ENCODE measurements at places on chromosomes 16 and 17. TPM values are rescaled to one million over a fixed set of nuclear protein-coding genes. Genes with fewer than 3 reads are reported as not detected.
A peak's percentile ranks its signal among the peaks of the same experiment; 100 is the strongest.

GRCh38 chr17:50037321-50038107 is 18.4 kb upstream of the ITGA3 start:
- DNase-seq, result no peak

- DNase-seq, result no peak
Observed at GRCh38 chr16:84531671-84532111, 27.2 kb upstream of the MEAK7 start.

GRCh38 chr17:77865112-77865611 is 93.3 kb upstream of the TNRC6C start:
- DNase-seq, result no peak

DNA sequence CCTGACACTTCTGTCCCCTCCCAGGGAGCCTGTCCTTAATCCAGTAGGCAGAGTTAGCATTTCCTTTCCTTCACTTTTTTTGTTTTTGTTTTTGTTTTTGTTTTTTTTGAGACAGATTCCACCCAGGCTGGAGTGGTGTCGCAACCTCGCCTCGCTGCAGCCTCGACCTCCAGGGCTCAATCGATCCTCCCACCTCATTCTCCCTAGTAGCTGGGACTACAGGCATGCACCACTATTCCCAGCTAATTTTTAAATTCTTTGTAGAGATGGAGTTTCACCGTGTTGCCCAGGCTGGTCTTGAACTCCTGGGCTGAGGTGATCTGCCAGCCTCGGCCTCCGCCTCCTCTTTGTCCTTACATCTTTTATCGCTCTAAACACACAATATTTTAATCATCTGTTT is 4.0 kb downstream of the NHERF1 start:
- no peak for DNase-seq

- peak; percentile 42 for DNase-seq
Observed at GRCh38 chr16:58733248-58733670, 857 bp downstream of the GOT2 start.

GRCh38 chr17:37283414-37283961 is 92.3 kb upstream of the C17orf78 start:
- no peak for DNase-seq

DNA sequence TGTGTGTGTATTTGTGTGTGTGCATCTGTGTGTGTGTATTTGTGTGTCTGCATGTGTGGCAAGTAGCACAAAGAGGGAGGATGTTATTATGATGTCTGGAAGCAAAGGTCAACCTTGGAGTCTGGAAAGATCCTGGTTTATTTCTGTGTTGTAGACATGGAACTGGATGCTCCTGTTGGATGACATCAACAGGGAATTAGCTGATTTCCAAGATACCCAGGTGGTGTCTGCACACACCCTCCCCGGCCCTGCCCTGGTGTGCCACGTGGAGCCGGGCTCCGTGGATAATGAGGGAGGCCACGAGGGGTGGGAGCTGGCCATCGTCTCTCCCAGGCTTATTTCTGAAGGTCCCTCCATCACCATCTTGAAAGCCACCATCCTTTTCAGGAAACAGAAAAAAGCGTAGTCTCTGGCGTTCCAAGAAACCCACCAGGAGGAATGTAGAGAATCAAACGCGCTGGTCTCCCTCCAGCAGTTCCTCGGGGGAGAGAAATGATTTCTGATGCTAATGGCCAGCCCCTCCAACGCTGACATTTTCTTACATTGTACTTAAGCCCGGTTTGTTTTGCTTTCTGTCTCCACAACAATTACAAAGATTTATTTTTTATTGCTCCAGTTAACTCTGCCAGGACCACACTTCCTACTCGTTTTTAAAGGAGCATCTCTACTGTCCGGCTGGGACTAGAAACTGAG is 93.3 kb downstream of the FOXL1 start:
- DNase-seq, result no peak

DNA sequence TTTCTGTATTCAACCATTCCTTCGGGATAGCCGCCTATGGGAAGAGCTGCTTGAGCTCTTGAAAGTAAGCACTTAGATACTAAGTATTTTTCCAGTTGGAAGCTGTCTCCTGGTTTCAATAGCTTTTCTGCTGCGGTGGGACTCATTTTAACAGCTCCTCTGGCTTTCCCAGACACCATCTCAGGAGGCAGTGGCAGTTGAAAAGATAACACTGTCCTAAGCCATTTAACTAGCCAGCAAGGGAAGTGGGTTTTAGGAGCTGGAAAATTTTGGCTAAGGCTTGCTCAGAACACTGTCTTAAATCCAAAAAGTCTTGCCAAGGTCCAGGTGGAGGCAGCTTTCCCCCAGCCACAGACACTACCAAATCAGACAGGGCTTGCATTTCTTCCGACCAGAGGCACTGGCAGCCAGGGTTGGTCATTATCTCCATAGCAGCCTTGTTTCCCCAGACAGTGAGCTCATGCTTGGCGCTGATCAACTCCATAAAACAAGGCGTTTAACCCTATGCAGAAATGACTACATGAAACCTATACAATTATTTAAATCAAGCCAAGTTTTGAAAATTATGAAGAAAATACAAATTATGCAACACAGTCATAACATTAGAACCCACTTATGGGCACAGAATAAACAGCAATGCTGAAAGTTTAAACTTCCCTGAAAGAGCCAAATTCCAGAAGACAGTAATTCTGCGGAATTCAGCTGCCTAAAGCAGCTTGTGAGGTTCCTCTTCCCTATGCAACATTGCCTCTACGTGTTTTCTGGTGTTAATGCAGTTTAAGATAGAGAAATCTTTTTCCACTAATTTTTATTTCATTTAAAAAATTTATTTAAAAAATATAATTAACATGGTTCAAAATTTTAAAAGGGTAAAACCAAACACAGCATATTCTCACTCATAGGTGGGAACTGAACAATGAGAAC is 25.0 kb downstream of the GABARAPL2 start:
- DNase-seq, result no peak

- DNase-seq, result no peak
Observed at GRCh38 chr17:51132964-51133319, 12.3 kb upstream of the SPAG9 start.

DNA sequence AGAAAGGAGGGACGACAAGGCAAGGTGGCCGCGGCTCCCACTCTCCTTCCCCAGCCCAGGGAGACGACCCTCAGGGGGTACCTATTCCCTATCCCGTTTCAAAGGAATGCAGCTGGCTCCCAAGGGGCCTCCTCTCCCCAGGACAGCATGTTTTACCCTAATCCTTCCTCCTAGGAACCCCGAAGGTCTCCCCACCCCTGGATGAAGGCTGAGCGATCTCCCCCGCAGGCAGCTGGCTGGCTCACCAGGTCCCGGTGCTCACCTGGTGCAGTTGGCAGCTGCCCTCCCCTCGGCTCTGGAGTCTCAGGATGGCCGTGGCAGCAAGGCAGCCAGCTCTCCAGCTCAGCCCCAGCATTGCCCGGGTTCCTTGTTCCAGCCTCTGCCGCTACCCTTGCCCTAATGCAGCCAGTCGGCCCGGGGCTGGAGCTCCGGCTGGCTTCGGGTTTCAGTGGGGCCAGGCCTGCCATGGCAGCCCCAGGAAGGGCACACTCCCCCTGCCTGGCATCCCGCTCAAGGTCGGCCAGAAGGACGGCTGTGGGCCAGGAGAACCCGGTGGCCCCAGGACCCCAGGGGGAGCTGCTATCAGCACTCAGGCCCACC is 4.6 kb downstream of the CLUH start:
- no peak for DNase-seq

GRCh38 chr16:30352488-30353401 is 2.4 kb downstream of the CD2BP2 start:
- no peak for DNase-seq

DNA sequence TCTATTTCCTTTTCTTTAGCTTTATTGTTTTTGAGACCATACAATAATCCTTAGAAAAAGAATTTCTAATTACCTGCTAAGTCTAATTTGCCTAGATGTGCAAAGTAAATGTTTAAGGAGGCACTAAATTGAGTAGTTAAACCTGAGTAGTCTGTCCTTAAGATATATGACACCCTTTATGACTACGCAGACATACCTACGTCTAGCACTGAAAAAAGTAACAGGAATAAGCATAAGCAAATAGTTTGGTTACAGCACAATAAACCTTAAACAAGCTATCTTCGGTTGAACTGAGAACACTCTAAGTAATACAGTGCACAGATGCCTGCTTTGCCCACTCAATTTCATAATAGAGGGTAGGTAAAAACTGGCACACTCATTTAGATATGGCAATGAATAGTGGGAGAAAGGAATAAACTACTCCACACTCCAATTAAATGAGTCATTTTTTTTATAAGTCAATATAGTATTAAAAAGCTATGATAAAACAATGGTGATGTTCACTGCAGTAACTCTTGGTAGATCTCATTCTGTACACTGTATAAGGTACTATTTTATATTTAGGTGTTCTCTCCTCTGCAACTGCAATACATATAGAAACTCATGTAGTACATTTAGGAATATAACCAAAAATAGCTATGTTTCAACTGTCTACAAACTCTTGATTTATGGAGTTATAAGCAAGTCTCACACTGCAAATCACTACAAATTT is 19.7 kb upstream of the INTS2 start:
- DNase-seq, result no peak

GRCh38 chr16:88867581-88868246 is 1.3 kb upstream of the PABPN1L start:
- no peak for DNase-seq

DNA sequence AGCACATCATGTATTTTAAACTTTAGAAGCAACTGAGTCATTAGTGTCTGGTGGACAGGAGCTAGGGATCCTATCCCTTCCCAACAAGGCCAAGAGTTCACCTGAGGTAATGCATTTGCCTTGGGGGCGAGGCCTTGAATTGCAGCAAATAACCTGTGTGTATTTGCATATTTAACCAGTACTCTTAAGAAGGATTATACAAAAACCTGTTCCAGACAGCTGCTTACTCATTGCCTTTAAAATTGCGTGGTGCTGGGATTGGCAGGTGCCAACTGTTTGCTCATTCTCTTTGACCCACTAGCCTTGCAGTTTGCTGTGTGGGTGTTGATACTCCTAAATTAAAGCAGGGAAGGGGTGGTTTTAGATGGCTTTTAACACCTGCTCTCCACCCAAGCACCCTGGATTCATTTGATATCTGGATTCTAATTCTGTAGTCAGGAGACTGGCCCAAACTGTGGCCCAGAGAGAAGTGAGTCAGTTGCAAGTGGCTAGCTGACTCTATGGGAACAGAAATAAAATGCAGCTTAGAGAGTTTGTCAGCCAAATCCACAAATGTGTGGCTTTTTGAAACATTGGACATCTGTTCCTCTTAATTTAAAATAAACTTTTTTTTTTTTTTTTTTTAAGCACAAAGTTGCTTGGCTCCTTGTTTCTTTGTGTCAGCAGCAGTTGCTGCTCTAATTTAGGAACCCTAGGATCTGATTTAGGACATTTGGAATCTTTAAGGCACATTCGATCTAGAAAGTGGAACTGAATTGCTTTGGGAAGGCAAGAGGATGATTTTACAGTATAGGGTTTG is 46.9 kb downstream of the TUBD1 start:
- peak; percentile 57 for DNase-seq

DNA sequence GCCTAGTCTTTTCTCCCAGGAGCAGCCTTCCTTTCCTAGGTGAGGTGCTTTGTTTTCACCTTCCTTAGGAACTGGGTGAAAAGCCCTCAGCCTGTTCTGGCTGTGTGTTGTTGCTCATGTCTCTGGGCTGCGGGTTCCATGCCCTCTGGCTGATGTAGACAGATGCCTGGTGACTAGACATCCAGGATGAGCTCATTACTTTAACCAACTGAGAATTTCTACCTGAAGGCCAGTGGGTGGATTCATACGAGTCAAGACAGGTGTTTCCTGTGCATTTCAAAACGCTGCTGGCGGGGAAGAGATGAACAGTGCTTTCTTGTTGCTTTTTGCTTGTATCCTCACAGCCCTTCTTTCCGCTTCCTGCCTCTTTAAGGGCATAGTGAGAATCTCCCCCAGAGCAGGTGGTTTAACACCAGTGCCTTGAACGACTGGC is 22.3 kb downstream of the SAP30BP start:
- peak; percentile 49 for DNase-seq

DNA sequence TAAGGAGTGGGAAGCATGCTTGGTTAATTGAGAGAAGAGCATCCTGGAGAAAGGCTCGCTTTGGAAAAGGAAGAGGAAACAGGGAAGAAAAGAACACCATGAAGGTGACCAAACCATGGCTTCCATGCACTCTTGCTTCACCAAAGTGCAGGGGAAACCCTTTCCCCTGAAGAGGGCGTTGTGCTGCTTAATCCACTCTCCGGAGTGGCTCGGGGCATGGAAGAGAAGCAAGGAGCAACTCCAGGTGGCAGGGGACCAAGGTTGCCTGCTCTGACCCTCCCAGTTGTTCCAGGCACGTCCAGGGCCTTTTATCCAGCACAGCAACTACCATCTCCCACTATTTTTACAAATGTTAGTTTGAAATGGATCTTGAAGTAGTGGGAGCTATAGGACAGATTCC is 108.1 kb downstream of the STX8 start:
- no peak for DNase-seq

- peak; percentile 82 for DNase-seq
Observed at GRCh38 chr17:41308251-41308917, 725 bp downstream of the KRTAP16-1 start.

GRCh38 chr17:49183341-49183740 is 27.0 kb downstream of the GNGT2 start:
- no peak for DNase-seq

GRCh38 chr16:70253291-70254106 is 1.8 kb upstream of the EXOSC6 start:
- peak; percentile 56 for DNase-seq

- DNase-seq, result no peak
Observed at GRCh38 chr16:4572715-4573114, 16.6 kb downstream of the C16orf96 start.

GAA gene
- 31.9 TPM for total RNA-seq

HLF gene
- 2.5 TPM for total RNA-seq

MYO15B gene
- 25.6 TPM for total RNA-seq

CEMP1 gene
- total RNA-seq, result not detected

LITAFD gene
- total RNA-seq, result not detected

CCDC144A gene
- 3.9 TPM for total RNA-seq

SBK1 gene
- 3.2 TPM for total RNA-seq

USP6 gene
- total RNA-seq, result 0.07 TPM

All from activated CD8-positive, alpha-beta memory T cell treated with anti-CD3 and anti-CD28 coated beads, Interleukin-2, amount 10 ng/mL, durations not matched to agents 7 days and 5 days (primary cell).